ENCODE measurements at places on chromosomes 2 and 18.

GRCh38 chr2:66317268-66317890, 117.5 kb upstream of the MEIS1 start:
- DNase-seq = no peak

DNA sequence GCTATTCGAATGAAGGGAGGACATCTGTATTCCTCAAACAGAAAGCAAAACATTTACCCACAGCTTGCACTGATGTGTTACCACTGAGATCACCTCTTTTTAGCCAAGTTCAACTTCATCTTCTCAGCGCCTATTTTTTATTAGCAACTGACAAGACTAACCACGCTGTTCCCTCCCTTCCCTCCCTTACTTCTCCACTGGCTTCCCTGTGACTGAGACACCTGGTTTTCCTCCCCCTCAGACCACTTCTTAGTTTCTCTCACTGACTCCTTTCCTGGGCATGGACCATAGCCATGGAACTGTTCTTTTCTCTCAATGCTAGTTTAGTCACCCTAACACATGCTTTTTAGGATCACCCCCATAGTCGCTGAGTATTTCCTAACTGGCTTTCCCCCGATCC, 3.3 kb downstream of the L3MBTL4 start:
- DNase-seq = no peak

DNA sequence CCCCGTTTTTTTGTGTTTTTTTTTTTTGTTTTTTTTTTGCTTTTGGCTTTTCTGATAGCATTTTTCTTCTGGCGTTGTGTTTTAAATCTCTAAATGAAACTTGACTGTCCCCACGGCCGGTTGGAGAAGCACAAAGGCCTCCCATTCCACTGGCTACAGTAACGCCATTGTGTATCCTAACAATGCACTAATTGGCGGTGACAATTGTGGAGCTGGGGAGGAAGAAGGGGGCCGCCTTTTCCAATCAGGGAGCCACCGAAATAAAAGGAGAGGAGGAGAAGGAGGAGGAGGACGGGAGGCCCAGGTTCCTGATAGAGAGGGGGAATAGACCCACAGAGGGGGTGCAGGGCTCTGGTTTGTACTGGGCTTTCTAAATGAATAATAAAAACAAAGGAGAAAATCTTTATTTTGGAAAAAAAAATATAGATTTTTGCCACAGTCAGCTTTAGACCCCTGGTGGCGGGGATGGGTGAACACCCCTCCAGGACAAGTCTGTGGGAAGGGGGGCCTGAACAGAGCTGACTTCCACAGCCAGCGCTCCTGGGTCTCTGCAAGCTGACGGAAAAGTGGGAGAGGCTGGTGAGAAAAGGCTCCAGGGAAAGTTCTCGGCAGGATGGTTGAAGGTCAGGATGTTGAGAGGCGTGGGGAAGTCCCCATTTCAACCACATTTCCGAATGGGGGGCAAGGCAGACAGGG, 43.7 kb upstream of the FZD5 start:
- no peak for DNase-seq

- DNase-seq = no peak
Measured at GRCh38 chr2:191635333-191636234, 42.4 kb upstream of the NABP1 start.

- DNase-seq = no peak
Measured at GRCh38 chr18:33375829-33376228, 64.7 kb downstream of the CCDC178 start.

GRCh38 chr18:31591628-31592027, at the start of gene TTR:
TTR (plus strand) TSS chr18:31591877; CDS start chr18:31591903, 26 bp downstream.
- DNase-seq = no peak

DNA sequence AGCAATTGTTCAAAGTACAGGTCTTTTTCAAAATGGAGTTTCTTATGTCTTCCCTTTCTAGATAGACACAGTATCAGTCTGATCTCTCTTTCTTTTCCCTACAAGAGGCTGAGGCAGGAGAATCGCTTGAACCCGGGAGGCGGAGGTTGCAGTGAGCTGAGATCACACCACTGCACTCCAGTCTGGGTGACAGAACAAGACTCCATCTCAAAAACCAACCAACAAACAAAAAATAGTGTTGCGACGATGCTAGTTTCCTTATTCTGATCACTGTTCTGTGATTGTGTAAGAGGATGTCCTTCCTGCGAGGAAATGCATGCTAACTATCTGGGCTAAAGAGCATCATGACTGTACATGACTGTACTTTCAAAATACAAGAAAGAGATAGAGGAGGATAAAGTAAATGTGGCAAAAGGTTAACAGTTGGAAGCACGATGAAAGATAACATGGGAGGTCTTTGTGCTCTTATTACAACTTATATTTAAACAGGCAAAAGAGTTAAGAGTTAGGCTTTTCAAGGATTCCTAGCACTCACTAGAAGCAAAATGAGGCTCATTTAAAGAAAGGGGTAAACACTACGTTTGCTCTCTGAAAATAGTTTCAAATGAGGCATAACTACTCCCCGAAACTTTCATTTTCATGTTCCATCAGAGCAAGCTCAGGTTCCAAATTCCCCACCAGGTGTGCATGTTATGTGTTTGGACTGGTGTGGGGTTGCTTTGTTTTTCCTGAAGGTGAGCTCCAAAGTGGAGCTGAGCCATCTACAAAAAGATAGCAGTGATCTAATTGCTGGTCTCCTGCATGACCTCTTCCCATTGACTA, 23.8 kb downstream of the SOWAHC start:
- DNase-seq = no peak

DNA sequence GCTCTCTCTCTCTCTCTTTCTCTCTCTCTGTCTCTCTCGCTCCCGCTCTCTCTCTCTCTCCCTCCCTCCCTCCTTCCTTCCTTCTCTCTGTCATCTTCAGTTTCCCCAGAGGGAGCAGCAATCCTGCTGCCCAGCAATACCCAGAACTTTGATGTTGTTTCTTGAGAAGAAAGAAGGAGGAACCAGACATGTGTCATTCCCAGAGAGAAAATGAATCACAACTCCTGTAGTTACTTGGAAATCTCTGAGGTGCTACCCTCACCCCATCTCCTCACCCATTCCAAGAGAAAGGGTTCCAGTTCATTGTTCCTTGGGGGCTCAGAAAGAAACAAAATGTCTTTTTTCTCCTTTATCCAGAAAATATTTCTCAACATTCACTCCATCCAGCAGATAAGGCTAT, 449.1 kb downstream of the TNS1 start:
- no peak for DNase-seq

GRCh38 chr2:231367178-231367577, 28.3 kb upstream of the B3GNT7 start:
- DNase-seq = no peak

GRCh38 chr2:122754561-122754960, 999.1 kb downstream of the TSN start:
- DNase-seq = no peak
